ENCODE measurements at places on chromosomes 1 and 21.

DNA sequence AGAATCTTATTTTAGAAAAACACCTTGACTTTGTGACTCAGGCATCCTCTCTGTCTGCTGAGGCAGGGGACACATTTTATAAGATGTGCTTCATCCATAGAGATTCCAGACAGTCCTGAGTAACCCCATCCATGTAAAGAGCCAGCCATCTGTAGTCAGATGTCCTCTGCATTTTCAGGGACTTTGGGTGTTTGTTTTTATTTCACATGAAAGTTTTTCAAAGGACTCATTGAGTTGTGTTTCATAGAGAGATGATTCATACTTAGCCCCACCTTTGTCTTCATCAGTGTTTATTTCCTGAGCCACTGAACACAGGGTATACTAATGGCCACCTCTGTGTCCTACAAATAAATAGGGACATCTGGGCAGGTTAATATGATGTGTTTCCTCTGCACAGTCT is 280.4 kb downstream of the CACNA1E start:
- DNase-seq: no peak

GRCh38 chr1:180156631-180157091 is 2.0 kb downstream of the QSOX1 start:
- no peak for DNase-seq

- no peak for DNase-seq
Observed at GRCh38 chr1:94250341-94250740, 13.0 kb upstream of the ARHGAP29 start.

GRCh38 chr21:14862794-14863720 is 201.7 kb downstream of the NRIP1 start:
- DNase-seq: no peak

- no peak for DNase-seq
Observed at GRCh38 chr1:112743174-112744008, 28.3 kb upstream of the PPM1J start.

DNA sequence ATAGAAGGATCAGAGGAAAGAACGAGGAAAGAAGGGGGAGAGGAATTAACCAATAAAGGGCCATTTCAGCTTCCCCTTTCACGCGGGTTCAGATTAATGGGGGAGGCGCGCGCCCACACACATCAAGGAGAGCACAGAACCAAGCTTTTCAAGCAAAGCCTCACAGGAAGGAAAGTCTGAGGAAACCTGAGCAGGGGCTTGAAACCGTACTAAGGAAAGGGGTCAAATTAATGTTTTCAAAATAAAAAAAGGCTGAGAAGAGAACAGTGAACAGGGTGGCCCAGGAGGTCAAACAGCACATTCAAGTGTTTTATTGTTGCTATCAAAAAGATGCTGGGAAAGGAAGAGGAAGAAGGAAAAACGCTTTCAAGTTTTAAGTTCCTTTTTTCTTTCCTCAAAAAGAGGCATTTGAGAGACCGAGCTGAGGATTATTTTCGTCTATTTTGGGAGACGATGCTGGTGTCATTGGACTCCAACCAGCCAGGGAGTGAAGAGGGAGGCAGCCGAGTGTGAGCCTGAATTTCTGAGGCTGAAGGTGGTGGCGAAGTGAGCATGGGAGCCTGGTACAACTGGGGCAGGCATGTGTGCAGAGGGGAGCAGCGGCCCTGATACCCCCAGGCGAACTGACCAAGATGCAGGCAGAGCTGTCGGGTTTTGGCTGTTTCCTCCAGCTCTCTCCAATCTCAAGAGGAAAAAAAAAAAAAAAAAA is 88.4 kb downstream of the PROX1 start:
- DNase-seq: no peak
